ENCODE measurements at places on chromosomes 6 and 20.

GRCh38 chr6:169370666-169371343, 117.2 kb upstream of the THBS2 start:
- DNase-seq: no peak

- no peak for DNase-seq
Observed at GRCh38 chr6:31752739-31753319, 9.6 kb upstream of the SAPCD1 start.

DNA sequence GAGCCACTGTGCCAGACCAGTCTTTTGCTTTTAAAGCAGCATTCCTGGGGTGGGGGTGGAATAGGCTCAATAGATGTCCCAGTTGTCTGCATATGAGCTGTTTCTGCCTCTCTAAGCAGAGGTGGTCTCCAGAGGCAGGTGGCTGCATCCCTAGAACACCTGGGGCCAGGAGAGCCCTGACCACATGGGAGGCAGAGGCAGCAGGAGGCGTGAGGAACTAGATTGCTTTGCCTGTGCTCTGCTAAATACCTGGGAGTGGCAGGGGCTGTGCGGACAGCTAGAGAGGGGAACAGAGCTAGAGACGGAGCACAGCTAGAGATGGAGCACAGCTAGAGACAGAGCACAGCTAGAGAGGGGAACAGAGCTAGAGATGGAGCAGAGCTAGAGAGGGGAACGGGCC, 29.1 kb upstream of the CLDN20 start:
- no peak for DNase-seq

GRCh38 chr6:144133225-144133821, 17.0 kb upstream of the STX11 start:
- no peak for DNase-seq

DNA sequence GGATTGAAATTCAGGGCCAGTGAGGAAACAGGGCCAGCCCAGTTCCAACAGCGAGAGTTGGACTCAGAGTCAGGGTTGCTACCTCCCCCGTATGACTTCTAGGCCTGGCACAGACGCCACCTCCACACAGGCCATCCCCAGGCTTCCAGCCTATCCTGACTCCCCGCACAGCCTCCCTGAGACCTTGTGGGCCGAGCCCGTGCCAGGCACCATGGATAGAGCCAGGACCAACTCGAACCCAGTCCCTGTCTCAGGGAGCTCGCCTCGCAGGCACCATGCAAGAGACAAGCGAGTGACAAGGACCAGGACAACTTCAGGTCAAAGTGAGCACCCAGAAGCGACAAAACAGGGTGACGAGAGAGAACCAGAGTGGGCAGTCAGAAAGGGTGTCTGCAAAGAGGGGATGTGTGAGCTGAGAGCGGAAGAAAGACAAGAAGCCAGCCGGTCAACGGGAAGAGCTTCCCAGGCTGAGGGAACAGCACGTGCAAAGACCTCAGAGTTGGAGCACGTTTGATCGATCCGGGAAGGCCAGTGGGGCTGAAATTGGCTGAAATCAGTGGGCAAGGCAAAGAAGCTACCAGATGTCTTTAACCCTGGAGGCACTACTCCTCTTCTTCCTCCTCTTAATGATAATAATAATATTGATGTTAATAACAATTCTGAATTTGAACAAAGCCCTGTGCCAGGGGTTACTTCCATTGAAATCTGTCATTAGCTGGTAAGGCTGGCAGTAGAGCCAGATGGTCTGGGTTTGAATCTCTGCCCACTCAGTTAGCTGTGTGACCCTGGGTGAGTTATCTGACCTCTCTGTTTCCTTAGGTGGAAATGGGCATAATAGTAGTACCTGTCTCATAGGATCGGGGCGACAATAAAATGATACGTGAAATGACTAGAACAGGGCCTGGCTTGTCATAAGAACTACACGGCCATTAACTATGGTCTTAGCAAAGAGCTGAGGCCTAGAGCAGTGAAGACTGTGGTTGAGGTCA, 45.0 kb downstream of the KIAA1755 start:
- DNase-seq: no peak

- DNase-seq: no peak
Observed at GRCh38 chr20:48983423-48984400, 62.2 kb downstream of the ARFGEF2 start.

DNA sequence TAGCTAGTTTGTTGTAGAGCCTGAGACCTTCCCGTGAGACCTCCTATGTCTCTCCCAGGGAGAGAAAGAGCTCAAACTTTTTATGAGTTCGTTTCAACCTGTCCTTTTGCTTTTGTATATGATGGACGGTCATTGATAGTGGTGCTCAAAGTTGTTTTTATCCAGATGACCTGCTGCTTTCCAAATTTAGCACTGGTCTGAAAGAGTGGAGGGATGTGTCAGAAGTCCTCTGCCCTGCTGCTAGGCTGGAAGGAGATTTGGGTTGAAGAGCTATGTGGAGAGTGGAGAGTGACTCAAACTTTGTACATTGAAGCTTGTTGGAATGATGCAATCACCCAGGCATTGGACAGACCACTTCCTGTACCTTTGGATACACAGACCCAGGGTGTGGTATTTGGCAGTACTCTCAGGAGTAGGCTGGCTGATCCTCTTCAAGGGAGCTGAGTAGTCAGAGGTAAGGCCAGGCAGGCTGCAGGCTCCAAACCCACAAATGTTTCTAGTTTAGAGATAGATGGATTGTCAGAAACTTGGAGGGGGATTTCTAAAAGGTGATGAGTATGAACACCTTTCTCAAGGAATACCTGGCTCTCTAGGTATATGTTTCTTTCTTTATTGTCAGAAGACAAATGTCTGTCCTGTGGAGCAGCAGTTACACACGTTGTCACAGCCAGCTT, 49.4 kb upstream of the RREB1 start:
- DNase-seq: no peak

GRCh38 chr6:29141606-29142005, 29.1 kb upstream of the OR2J2 start:
- DNase-seq: no peak

Data from progenitor cell of endocrine pancreas (in vitro differentiated cells).